Fibroblast of skin of back (primary cell): ENCODE measurements at places on chromosomes 1 and 21.
A peak's percentile ranks its signal among the peaks of the same experiment; 100 is the strongest.

DNA sequence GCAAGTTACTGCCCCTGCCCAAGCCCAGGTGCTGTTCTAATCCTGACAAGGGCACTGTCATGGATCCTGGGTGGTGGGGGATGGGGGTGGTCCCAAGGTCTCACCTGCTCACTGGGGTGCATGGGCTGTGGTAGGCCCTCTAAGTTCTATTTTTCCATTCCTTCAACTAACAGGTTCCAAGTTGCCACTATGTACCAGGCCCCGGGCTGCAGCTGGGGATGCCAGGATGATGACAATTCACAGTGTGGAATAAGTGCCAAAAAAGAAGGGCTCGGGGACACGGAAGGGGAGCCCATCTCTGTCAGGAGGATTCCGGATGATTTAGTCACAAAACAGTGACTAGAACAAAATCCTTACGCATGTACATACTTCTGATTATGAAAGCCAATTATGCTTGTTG is 76.0 kb downstream of the STUM start:
- peak; percentile 67 for DNase-seq

- DNase-seq, result no peak
Measured at GRCh38 chr21:33339918-33340317, 15.1 kb downstream of the IFNAR1 start.

- DNase-seq, result no peak
Measured at GRCh38 chr1:106681939-106682522, 374.4 kb upstream of the PRMT6 start.

DNA sequence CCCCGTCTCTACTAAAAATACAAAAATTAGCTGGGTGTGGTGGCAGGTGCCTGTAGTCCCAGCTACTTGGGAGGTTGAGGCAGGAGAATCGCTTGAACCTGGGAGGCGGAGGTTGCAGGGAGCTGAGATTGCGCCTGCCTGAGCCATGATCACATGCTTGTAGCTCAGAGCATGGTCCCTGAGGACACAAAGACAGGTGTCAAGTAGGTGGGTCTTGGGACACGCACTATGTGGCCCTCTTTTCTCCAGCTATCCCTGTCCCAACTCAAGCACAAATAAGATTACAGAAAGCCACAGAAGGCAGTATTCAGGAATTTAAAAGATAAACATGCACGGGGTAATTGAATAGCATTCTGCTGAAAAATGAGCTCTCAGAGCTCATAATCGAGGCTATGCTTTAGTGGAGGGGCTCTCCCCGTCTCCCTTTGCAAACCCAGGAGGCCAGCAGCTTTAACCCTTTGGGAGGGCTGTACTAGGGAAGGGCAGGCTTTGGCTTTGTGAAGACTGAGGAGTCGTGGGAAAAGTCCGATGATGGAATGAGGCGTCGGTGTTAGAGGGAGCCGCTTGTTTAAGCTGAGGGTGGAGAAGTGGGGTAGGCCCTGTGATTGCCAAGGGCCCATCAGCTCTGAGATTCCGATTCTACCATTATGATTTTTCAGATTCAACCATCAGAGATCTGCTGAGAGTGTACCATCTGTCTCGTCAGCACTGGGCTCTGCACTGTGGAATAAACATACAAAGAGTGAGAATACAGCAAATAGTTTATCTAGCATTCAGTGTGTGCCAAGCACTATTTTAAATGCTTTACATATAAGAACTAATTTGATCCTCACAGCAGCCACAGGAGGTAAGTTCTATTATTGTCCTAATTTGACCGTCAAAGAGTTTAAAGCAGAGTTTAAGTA is 59.7 kb upstream of the CD34 start:
- no peak for DNase-seq

- no peak for DNase-seq
Measured at GRCh38 chr1:232140419-232141166, 489.3 kb downstream of the SIPA1L2 start.
